ENCODE measurements at places on chromosomes 16 and 17.
A peak's percentile ranks its signal among the peaks of the same experiment; 100 is the strongest.

- no peak for DNase-seq
These were observed 193.5 kb upstream of the KIF2B start for GRCh38 chr17:53629188-53629587.

GRCh38 chr17:73603971-73604370 lies 40.3 kb downstream of the SDK2 start:
- no peak for DNase-seq

GRCh38 chr17:75970011-75970523 lies 8.9 kb downstream of the ACOX1 start:
- peak; percentile 71 for DNase-seq

- no peak for DNase-seq
These were observed 57.1 kb upstream of the PVALEF start for GRCh38 chr17:81108220-81108619.

DNA sequence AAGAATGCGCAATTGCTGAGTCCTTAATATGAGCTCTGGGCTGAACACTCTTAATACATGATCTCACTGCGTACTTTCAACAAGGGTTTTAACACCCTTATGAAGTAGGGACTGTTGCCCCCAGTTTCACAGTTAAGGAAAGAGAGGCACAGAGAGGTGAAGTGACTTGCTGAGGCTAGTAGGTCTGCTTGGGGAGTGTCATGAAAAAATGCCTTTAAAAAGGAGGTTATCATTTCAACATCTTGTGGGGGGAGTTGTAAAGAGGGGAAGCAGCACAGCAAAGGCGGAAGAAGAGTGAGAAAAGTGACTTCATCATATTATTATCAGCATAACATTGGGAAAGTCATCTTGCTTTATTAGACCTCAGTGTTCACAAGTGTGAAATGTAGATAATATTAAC lies 2.1 kb downstream of the CCL4L2 start:
- DNase-seq, result peak; percentile 86

DNA sequence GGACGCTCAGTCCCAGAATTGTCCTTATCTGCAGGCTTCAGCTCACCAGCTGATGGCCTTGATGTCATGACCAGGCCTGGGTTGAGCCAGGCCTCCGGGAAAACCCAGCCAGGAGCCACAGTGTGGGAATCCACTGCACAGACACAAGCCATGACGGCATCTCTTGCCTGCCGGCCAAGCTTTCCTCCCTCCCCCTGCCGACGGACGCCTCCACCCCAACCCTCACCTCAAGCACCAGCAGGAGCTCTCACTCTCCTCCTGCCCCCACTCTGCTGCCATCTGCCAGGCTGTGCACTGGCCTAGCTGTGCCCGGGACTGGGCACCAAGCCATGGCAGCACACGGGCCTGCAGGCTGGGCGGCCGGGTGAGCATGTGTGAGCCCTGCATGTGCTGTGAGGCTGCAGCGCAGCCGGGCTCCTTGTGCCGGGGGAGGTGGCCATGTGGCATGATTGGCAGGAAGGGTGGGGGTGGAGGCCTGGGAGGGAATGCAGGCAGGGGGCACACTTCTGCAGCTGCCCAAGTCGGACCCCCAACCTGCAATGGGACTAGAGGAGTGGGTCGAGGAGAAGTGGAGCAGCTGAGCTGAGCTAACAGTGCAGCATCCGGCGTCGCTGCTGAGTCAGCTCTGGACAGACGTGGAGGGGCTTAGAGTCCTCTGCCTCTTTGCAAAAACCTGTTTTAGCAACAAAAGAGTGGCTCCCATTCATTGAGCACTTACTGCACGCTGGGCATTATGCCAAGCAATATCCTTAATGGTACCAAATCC lies 268.5 kb downstream of the CBLN1 start:
- DNase-seq, result no peak

DNA sequence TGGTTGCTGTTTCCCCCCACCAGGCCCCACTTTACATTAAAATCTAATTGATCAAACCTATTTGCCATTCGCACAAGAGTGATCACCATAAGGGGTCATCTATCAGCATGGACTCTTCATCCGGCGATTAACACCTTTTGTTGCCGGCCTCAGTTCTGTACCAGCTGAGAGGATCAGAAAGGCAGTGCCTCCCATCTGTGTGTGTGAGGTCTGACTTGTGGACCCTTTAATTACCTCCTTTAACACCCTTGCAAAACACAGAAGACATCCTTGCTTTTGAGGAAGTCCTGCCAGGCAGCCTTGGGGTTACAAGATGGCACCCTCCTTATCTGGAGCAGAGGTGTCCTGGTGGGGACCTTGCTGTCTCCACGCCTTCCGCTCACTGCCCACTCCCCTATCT lies 77.2 kb upstream of the IRX3 start:
- DNase-seq, result no peak

DNA sequence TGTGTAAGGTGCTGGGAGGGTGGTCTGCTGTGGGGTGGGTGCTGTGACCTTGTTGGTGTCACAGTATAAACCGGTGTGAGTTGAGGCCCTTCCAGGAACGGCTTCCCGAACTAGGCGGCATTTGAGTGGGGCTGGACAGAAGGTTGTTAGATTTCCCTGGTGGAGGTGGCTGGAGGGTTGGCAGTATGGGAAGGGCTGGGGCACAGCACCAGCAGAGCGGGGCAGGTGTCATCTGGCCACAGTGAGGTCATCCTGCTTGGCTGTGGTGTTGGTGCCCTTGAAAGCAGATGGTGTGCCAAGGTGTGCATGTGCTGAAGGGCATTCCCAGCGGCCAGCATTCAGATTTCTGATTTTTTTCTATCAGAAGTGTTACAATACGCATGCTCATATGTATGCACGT lies 28.1 kb downstream of the BANP start:
- no peak for DNase-seq

GRCh38 chr17:42313389-42313772 lies 25.1 kb downstream of the STAT5A start:
- no peak for DNase-seq

GRCh38 chr17:79295307-79295706 lies 220.7 kb downstream of the ENGASE start:
- DNase-seq, result no peak

DNA sequence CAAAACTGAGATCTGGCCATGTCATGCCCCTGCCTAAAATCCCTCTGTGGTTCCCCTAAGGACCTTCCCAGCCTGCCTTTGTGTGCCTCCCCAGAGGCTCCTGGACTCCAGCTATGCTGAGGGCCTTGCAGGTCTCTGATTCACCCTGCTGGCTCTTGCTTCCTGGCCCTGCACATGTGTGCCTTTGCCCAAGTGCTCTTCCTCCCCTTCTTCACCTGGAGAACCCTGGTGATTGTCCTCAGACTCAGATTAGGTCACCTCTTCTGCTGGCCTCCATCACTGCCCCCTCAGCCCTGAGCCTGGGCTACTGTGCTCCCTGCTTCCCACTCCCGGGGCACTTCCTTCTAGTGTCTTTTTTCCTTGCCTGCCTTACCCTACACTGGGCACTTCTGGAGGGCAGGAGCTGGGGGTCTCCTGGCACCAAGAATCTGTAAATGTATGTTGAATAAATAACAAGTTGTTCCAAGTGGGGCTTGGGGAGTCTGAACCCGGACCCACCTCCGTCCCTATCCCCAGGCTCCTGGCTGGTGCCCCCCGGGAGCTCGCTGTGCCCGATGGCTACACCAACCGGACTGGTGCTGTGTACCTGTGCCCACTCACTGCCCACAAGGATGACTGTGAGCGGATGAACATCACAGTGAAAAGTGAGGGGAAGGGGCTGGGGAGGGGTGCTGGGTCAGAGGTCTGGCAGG lies 7.8 kb downstream of the ITGA3 start:
- DNase-seq, result peak; percentile 62

DNA sequence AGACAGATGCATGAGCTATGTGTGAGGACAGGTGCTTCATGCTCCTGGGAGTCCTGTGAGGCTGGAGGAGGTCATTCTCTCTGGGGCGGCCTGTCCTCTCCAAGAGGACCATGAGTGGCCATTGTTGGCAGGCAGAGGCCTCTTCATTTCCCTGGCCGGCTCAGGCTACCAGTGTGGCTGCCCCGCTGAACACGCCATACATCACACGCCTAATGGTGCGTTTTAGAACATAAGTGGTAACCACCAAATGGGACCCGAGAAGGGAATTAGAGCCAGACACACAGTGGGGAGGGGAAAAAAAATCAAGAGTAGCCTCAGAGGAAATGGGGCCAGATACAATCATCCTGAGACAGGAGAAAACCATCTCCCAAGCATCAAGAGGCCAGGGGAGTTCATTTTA lies 140.0 kb downstream of the SPACA3 start:
- no peak for DNase-seq

DNA sequence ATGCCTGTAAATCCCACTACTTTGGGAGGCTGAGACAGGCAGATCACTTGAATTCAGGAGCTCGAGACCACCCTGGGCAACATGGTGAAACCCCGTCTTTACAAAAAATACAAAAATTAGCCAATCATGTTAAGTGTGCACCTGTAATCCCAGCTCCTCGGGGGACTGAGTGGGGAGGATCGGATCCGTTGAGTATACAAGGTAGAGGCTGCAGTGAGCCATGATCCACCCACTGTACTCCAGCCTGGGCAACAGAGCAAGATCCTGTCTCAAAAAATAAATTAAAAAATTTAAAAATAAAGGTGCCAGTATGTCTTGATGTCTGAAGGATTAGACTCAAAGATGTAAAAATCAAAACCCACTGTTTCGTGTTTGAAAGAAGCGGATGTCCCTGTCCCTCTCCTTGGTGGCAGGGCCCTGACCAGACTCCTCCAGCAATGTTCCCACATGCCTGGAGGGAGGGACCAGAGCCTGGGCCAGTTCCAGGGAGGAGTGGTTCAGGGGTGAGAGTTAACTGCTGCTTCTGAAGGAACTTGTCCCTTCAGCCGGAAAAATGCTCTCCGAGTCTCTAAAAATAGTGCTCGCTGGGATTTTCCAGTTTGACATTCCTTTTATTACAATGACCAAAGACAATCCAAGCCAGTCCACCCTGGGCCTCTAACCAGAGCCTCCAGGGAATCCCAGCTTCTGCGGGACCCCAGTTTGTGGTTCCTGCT lies 9.4 kb upstream of the CMTM4 start:
- DNase-seq, result no peak

DNA sequence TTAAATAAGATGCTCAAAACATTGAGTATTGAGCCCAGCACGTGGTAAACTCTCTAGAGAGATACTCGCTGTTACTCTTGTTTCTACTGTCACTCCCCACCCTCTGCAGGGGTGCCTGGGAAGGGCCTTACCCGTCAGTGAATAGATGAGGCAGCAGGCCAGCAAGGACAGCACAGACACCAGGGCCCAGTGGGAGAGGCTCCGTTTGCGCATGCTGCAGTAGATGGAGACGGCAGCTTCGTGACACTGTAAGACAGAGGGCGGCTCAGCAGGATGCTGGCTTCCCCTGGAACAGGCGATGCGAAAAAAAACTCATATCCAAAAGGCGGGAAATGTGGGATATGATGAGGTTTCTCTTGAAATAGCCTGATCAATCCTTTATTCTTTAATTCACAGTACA lies 20.0 kb downstream of the SLC38A8 start:
- no peak for DNase-seq

GRCh38 chr16:51181503-51181811 lies 30.4 kb upstream of the SALL1 start:
- no peak for DNase-seq

DNA sequence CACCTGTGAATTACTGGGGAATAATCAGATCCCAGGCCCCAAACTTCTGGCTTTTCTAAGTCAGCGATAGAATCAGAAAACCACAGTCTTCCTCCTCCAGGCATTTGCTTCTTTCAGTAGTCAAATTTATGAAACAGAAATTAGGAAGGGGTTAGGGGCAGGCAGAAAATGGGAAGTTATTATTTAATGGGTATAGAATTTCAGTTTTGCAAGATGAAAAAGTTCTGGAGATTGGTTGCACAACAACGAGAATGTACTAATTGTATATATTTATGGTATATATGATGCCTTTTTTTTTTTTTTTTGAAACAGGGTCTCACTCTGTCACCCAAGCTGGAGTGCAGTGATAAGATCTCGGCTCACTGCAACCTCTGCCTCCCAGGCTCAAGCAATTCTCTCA lies 23.5 kb downstream of the ORC6 start:
- peak; percentile 62 for DNase-seq

DNA sequence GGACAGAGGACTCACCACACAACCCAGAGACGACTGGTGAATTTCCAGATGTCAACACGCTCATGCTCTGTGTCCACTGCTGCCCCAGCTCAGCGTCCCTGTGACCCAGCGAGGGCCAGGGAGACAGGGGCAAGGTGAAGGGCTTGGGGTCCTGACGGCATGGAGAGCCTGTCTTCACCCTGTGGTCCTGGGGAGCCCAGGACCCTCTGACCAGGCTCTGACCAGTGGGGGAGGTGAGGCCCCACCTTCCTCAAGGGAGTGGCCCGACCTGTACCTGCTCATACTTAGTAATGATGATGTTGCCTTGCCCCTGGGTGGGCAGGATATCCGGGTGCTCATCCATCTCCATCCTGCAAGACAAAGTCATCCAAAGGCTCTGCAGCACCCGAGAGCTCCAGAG lies 39.8 kb downstream of the TNFRSF13B start:
- no peak for DNase-seq

DNA sequence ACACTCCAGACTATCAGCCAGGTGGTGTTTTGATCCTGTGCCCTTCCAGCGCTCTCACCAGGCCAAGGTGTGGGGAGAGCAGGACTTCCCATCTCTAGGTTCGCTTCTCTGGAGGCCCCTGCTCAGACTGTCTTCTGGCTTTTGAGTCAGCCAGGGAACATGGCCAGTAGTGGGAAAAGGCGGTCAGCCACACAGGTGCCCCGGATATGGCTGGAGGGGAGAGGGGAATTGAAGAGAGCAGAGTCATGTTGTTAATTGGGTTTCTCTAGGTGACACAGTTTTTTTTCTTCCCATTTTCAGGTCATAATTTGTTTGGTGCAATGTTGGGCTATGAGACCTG lies 1.5 kb downstream of the MINK1 start:
- no peak for DNase-seq

DNA sequence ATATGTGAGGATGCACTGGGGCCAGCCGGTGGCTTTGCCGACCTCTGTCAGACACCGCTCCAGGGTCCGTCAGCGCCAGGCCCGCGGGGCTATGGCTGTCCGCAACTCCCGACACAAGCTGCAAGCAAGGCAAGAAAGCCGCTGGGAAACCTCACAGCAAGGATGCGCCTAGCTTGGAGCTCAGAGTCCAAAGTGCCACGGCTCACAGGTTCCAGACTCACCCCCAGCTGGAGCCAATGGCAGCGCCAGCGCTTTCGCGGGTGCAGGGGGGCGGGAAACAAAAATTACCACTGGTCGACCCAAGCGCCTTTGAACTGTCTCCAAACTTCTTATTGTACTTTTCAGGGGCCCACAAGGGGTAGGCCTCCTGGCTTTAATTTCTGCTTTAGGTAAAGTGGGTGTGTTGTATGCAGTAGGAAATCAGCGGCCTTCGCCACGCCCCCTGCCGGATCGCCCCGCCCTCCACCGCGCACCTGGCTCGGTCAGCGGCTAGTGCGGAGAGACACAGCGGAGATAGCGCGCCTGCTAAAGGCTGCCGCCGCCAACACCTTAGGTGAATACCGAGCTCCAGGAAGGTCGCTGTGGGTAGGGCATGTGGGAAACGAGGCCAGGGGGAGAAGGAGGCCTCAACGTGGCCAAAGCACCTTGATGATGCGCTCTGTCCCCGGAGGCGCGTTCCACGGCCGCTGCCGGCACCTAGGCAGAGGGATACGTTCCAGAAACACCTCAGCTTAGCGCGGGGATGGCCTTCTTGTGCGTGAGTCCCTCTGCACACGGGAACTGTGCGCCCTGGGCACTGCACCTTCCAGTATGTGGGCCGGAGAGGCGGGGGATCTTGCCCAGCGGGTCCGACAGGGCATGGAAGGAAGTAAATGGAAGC lies 61.0 kb upstream of the RBL2 start:
- no peak for DNase-seq

GRCh38 chr17:50360486-50361115 lies 12.4 kb downstream of the MRPL27 start:
- DNase-seq, result no peak
